ENCODE measurements at places on chromosomes 11 and 22. TPM values are rescaled to one million over a fixed set of nuclear protein-coding genes. Genes with fewer than 3 reads are reported as not detected.

DNA sequence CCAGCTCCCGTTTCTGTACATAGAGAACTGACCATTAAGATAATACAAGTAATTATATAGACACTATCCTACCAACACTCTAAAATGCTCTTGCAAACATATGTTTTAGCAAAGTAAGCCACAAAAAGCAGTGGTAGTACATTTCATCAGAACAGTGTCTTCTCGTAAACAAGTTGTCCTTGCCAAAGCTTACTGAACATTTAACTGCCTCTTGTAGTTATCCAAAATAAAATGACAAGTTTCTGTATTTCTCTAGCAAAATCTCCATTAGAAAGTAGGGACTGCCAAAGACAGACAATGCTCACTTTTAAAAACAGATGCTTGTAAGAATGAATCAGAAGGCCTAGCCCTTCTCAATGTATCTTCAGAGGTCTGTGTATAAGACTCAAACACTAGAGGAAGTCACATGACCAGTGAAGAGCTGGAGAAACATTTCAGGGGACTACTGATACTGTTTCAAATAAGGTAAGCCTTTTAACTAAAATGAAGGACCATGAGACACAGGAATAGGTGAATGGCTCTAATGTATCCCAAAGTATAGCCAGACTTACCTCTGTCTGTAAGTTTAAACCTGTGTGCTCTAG, 7.8 kb upstream of the ZC3H12C start:
- DNase-seq, result no peak

DNA sequence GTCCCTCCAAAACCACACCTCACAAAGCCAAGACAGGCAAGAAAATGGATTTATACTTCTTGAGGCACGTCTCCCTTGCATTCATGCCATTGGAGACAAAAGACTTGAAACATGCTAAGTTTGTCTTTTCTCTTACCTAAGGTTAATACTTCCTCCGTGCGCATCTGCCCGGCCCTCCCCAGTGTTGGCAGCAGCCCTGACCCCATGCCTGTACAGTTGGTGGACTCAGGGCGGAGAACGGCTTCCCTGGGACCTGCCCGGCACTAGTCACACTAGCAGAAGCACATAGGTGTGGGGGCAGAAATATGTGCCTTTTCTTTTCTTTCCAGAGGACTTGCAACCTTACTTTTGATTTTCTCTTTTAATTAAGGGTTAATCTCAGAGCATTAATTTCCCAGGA, 45.2 kb upstream of the FLI1 start:
- DNase-seq, result no peak

DNA sequence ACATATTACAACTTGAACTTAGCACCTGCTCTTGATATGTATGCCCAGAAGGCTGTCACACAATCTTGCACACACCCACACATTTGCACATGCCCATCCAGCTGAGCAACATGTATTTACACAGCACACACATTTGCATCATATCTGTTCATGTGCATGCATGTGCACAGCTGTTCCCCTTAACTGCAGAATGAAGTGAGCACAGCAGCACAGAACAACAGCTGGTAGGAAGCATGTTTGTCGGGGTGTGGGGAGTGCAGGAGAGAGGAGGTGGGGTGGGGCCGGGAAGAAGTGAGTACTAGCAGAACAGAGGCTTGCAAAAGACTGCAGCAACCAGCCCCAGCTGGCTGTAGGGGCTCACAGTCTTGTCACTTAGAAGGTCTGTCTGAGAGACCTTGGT, 296.5 kb downstream of the KIRREL3 start:
- no peak for DNase-seq

DNA sequence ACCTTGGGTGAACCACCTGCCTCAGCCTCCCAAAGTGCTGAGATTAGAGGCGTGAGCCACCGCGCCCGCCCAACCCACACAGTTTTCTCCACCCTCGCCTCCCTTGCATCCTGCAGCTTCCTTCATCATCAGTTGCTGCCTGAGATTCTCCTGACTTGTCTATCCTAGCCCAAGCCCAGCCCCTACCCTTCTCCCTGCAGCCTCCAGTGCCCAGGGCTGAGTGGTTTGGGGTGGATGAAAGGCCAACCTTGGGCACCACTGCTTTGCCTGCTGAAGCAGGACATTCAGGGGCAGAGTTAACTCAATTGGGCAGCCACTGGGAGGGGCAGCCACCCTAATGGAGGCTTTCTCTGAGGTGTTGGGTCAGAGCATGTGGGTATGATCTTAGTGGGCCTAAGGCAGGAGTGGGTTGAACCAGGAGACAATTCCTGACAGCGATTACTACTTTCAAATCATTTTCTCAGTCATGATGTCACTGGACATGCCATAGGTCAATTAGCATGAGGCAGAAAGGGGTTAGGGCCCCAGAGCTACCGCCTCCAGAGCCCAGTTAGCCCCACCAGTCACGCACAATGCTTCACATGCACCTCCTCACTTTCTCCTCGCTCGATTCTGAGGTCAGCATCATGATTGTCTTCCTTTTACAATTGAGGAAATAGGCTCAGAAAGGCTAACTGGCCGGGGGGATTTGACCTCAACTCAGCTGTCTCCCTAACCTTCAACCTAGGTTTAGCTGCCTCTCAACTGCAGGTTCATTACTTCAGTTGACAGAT, 1.0 kb upstream of the FKBP2 start:
- peak; percentile 62 for DNase-seq

- DNase-seq, result no peak
These were observed 83.8 kb upstream of the BID start for GRCh38 chr22:17858033-17858432.

DNA sequence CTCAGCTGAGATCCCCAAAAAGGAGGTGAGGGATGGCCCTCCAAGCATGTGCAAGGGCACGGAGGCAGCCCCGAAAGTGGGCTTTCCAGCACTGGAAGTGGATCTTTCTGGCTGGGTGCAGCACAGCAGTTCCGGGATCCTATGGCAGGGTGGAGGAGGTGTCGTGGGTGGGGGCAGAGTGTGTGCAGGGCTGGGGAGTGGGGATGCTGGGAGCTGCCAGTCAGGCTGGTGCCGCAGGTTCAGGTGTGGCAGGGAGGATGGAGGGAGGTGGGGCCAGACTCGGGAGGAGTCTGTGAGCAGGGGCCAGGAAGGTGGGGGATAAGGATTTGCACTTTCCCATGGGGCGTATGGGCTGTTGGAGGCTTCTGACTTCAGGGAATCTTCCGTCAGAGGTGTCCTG, 60.2 kb downstream of the CACNA1I start:
- DNase-seq, result no peak

GRCh38 chr11:66546368-66546965, at the start of gene ACTN3:
Gene ACTN3, plus strand, starts transcription at chr11:66546903. Its CDS starts 35 bp downstream, at chr11:66546938.
- DNase-seq, result peak; percentile 84

GRCh38 chr11:83006877-83007330, 64.8 kb downstream of the RAB30 start:
- no peak for DNase-seq

- no peak for DNase-seq
These were observed 28.3 kb downstream of the SLC1A2 start for GRCh38 chr11:35390737-35391682.

DNA sequence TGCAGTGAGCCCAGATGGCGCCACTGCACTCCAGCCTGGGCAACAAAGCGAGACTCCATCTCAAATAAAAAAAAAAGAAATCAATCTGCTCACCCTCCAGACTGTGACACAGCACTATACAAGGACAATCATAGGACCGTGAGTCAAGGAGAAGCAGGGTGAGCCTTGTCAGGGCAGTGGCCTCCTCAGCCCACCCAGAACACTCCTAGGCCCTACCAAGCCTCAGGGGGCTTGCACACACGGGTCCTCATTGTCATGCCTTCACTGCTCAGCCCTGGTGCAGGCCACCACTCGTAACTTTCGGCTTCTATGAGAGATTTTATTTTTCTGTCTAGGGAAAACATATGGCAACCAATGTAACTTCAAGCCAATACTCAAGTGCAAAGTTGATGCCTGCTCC, 35.8 kb downstream of the DGCR2 start:
- no peak for DNase-seq

DNA sequence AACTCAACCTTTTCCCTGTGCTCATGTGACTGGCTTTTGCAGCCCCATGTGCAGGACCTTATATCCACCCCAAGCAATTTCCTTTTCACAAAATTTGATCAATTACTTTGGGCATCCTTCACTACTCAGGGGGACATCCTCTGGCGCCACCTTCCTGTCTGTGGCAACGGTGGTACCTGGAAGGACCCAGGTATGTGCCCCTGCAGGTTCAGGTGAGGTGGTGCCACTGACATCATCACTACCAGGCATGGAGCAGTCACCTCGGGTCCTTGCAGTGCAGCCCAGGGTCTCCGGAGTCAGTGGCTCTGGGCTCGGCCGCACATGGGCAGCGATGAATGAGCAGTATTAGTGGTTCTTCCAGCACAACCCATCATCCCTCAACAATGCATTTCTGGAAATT, 37.7 kb upstream of the B3GAT1 start:
- no peak for DNase-seq

- no peak for DNase-seq
These were observed 68.3 kb downstream of the CHST1 start for GRCh38 chr11:45597097-45597496.

GRCh38 chr22:20014526-20015186, 2.0 kb downstream of the ARVCF start:
- DNase-seq, result peak; percentile 60

DNA sequence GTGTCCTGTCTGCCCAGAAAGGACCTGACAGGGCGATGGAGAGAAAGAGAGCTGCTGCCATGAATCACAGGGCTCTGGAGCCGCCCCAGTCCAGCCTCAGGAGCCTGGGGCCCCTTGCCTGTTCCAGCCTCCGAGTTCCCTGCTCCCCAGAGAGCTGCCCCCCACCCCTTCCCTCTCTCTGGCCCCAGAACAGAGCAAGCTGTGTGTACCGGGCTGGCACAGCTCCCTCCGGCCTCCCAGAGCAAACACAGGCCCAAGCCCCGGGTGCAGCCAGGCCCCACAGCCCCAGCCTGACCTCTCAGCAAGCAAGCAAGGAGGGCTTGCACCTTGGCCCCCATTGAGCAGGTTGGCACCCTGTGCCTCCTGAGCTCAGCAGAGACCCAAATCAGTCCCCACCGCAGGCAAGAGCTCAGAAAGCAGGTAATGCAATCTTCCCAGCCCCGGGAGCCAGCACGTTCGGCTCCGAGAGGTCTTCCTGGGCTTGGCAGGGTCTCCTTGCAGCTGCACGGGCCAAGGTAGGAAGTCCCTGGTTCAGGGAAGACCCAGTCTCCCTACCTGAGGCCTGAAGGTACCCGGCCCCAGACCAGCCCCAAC, 1.4 kb downstream of the PACSIN3 start:
- peak; percentile 68 for DNase-seq

DNA sequence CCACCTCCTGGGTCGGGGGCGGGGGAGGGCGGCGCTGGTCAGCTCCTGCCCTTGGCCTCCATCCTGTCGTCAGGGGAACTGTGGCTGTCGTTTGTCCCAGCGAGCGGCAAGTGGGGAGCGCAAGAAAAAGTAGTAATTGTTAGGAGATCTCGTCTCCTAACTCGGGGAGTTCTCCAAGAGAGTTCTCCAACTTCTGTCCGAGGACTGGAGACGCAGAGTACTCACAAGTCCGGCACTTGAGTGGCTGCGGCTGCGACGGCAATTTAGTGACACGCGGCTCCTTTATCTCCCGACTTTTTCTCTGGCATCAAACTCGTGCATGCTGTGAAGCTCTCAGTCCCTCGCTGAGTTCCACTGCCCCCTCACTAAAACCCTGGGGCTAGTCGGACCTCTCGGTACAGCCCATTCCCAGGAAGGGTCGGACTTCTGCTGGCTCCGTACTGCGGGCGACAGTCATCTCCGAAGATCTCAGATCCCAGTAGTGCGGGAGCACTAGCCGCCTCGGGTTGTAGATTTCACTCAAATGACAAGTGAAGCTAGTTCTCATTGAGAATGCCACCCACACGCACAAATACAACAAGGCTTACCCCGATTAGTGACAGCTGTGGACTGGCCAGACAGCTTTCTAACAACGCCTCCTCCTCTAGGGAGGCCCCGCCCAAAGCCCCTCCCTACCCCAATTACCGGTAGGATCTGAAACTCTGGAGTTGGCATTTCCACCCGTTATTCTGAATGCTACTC, at the start of gene PGR:
TSS of gene PGR (minus strand) at position 611 of the 741 bp plus-strand sequence. CDS start 743 bp downstream, outside the sequence.
- peak; percentile 81 for DNase-seq

- DNase-seq, result no peak
These were observed 94.5 kb downstream of the CADM1 start for GRCh38 chr11:115409691-115410220.

DNA sequence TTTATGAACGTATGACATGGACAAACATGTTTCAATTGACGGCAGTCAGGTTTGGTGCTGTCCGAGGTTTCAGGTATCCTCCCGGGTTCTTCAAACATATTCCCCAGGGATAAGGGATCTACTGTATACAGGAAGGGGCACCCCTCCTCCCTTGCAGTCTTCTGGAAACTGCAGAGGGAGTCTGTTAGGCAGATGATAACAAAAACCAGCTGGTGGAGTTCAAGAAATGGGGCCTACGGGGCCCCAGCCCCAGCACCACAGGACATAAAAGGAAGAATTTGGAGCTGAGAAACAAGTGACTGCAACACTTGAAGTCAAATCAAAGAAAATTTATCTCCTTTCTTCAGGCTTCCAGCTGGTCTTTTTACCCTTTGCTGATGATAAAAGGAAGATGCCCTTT, 32.1 kb downstream of the SNU13 start:
- DNase-seq, result no peak

DNA sequence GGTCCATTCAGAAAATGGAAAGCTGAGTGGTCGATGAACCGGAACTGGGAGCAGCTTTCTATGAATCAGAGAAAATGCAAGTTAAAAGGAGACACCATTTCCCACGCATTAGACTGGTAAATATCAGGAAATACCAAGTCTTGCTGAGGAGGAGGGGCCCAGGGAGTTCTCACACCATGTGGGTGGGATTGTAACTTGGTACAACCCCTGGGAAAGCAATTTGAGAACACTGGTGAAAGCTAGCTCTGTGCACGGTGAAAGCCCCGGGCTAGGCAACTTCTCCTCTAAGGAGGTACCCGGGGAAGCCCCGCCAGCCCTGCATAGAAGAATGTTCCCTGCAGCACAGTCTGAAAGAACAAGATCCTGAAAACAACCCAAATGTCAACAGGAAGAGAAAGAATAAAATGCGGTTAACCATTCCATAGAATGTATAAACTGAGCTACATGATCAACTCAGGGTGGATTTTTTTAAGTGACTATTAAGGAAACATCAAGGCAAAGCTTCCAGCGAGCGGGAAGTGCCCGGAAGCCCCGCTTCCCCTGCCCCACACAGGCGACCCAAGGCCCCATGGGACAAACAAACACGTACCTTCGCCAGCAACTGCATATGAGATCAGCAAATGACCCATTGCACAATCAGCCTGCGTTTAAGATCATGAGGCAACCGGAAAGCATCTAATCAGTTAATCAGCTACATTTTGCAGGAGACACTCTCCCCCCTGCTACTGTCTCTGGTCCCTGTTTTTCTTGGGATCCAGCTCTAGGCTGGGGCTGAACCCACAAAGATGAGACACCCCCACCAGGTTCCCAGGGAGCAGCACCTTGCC, 11.3 kb downstream of the SHANK2 start:
- DNase-seq, result no peak

Gene RPL3
- total RNA-seq, result 1,416 TPM

Gene OR51B2
- not detected for total RNA-seq

Gene FOSL1
- 0.69 TPM for total RNA-seq

Gene KIF18A
- total RNA-seq, result 0.29 TPM

Gene INPP5J
- 43.2 TPM for total RNA-seq

Gene SCGB1D2
- total RNA-seq, result 0.94 TPM

Gene CNIH2
- 0.47 TPM for total RNA-seq

Gene CUL5
- total RNA-seq, result 35.1 TPM

Gene MRPL17
- 39.7 TPM for total RNA-seq

Gene OR5AK2
- not detected for total RNA-seq

Gene ACTN3
- total RNA-seq, result 0.09 TPM

Gene TIMM10
- total RNA-seq, result 53.0 TPM

Gene MYEOV
- not detected for total RNA-seq

Gene SLC22A6
- not detected for total RNA-seq

Gene ADORA2A
- total RNA-seq, result 5.6 TPM

Gene SEPTIN3
- total RNA-seq, result 0.17 TPM

Measured in right cardiac atrium (tissue), 5 donors.